ENCODE measurements at places on chromosomes 7 and 10.

DNA sequence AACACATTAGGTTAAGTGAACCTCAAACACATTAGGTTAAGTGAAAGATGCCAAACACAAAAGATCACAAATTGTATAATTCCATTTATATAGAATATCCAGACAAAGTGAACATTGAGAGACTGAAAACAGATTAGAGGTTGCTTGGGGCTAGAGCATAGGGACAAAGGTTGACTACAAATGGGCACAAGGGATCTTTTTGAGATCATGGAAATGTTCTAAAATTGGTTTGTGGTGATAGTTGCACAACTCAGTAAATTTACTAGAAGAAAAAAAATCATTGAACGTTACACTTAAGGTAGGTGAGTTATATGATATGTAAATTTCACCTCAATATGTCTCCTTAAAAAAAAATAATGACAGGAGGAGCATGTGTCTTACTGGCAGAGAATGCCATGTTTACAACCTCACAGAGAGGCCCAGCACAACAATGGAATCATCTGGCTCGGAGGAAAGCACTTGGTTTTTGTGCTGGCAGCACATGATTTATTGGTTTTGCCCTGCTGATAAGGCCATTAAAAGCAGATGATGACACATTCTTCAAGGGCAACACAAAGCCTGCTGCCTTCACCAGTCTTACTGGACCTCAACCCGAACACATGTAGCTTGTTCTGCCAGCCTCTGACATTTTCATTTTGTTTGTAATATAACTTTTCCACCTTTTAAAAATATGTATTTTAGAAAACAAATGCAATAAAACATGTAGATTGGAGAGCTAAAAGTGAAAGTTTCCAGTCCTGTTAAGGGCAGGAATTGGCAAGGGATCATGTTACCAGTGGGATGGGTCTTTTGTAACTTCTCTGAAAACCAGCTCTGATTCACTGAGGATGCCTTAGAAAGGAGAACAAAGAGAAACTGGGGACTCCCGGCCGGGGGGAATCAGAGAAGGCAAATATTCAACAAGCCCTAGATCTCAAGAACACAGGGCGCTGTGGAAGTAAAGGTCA is 11.9 kb upstream of the LMOD2 start:
- peak; percentile 24 for DNase-seq

DNA sequence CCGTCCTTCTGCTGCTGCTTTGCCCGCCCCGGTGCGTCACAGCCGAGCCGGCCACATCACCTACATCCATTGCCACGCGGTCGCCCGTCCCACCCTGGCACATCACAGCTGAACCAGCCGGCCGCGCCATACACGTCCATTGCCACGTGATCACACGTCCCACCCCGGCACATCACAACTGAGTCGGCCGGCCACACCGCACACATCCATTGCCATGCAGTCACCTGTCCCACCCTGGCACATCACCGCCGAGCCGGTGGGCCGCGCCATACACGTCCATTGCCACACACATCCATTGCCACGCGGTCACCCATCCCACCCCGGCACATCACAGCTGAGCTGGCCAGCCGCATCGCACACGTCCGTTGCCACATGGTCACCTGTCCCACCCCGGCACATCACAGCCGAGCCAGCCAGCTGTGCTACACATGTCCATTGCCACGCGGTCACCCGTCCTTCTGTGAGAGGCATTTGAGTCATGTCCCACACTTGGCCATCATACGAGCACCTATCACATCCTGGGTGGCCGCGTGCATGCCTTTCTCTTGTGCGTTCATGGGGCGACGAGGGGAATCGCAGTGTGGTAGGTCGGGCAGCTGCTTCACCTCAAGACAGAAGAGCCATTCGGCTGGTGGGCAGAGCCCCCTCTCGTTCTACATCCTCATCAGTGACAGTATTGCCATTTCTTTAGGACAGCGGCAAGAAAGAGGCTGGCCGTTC is 58.6 kb downstream of the JAKMIP3 start:
- DNase-seq, result no peak

- DNase-seq, result no peak
Observed at GRCh38 chr10:110857265-110858171, 14.2 kb upstream of the PDCD4 start.

DNA sequence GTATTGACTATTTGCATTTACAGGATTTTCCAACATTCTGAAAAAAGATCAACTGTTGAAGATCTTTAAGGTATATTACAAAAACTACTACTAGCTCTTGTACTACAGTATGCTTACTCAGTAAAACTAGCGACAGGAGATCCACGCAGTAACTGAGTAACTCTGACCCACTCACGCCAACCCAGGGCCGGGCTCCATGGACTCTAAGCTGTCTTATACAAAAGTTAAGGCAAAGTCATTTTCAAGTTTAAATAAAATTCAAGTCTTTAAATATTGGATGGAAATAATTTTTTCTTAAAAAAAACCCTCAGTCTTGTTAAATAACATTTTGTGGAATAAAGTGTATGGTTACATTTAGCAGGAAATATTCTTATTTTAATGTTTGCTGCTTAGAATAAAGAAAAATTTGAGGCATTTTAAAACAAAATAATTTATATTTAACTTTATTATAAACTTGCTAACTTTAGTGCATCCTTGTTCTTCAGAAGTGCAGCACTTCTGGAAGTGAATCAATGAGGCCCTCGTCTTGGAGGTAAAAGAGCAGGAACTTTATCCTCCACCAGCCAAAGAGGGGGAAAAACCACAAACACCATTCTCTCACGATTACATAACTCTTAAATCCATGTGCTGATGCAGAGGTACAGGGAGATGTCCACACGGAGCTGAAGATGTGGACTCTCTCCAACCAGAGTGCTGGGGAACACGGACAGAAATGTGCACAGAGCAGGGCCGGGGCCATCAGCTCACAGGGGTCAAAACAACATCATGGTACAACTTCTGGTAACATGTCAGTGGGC is 119.9 kb downstream of the LARP4B start:
- DNase-seq, result no peak

DNA sequence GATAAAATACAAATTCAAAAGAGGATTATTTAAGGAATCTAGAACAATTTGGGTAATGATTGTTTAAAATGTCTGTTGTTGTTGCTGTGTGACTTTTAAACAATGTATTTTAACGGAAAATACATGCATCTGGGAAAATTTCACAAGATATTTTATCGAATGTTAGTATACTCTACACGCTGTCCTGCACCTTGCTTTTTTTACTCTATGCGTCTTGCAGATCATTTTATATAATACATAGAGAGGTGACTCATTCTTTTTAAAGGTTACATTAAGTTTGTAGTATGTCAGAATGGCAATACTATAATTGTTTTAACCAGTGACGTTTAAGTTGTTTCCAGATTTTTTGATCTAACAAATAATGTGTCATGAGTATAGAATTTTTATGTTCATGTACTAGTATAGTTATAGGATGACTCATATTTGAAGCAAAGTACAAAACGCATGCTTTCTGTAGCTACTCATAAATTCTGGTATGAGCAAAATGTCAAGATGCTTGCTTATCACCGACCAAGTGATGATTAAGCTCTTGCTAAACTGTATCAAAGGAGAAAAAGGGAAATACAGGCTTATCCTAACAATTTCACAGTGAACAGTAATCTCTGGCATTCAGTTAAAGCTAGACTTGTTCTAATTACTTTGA is 4.9 kb downstream of the DKK1 start:
- DNase-seq, result no peak

DNA sequence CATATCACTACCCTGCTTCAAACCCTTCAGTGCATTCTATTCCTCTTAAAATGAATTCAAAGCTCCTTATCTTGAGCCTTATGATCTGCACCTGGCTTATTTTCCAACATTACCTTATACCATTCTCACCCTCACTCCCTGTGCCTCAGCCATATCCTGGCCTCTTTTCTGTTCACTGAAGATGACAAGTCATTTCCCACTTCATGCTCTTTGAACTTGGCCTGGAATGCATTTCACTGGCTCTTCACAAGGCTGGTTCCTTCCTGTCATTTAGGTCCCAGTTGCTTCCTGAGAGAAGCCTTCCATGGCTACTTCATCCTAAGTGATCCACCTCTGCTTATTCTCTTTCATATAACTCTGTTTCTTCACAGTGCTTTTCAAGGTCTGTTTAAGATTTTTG is 3.2 kb upstream of the LIPF start:
- DNase-seq, result no peak

DNA sequence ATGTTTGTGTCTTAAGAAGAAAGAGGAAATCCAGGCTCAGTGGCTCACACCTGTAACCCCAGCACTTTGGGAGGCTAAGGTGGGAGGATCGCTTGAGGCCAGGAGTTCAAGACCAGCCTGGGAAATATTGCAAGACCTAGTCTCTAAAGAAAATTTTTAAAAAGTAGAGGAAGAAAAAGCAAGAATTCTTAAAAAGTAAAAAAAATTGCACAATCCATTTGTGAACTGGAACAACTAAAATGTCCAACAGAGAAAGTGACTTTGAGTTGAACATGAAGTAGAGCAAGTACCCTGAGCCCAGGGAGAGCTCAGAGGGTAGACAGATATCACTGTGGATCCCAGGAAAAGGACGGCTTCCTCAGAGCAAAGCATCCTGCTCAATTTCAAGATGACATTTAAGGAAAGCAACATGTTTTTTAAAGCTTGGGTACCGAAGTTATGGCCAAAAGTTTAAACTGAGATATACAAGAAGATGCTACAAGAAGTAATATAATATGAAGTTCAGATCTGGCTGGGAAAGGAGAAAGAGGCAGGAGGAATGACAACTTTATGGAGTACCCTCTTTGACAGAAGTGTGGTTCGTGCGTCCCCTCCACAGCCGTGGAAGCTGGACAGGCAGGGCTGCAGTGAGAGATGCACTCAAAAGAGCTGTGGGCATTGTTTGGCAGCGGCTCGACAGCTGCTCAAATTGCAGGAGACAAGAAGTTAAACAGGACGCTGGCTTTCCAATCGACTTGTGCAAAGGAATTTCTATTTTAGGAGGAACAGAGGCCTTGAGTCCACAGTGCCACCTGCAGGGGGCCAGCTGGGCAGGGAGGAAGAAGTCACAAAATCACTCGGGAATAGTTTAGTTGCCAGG is 201.3 kb downstream of the JCAD start:
- DNase-seq, result no peak

DNA sequence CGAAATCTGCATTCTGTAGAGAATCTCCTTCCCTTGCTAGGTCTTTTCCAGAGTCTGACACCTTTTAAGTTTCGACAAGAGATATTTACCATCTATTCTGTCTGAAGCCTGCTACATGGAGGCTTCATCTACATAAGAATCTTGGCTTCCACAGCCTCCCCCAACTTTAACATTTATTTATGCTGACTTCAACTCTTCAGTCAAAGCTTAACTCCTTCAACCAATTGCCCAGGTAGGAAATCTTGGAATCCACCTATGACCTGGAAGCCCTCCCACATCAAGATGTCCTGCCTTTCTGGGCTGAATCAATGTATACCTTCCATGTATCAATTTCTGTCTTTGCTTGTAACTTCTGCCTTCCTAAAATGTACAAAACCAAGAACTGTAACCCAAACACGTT is 54.7 kb downstream of the MINPP1 start:
- DNase-seq, result no peak

GRCh38 chr10:84172467-84173356 is 889 bp upstream of the GPR15LG start:
- DNase-seq, result no peak

DNA sequence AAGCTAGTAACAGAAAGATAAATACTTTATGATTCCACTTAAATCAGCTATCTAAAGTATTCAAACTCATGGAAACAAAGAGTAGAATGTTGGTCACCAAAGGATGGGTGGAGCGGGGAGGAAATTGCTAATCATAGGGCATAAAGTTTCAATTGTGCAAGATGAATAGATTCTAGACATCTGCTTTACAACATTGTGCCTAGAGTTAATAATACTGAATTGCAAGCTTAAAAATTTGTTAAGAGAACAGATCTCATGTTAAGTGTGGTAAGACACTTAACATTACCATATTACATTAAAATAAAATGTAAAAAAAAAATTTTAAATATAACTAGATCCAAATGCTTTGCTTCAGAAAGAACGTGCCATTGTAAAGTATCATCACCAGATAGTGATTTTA is 411.1 kb upstream of the MBL2 start:
- no peak for DNase-seq

GRCh38 chr10:103732339-103733044 is 122.9 kb downstream of the SH3PXD2A start:
- DNase-seq, result no peak
